Stimulated activated memory B cell treated with anti-CD40 and anti-IgM and Interleukin-4, amounts not matched to agents 10 μg/mL and 1 μg/mL and 100 μg/mL, for 72 hours (primary cell): ENCODE measurements at places on chromosomes 16 and 17.

DNA sequence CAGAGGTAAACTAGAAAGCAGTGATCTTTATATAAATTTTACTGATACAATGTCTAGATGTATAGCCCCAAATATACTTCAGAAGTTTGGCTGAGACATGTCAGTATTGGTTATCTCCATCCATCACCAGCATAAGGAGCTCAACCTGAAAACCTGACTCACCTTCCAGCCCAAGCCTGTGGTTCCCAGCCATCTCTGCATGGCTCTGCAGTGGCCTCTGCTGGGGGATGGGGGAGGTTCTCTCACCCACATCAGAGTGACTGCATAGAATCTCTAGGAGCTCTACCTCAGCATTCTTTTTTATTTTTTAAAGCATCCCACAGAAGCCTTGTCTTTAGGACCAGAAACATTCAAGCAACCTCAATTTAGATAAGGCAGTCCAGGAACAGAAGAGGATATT lies 27.3 kb downstream of the USP7 start:
- ATAC-seq, result peak; percentile 92

GRCh38 chr17:8806926-8807550 lies 7.9 kb upstream of the MFSD6L start:
- ATAC-seq, result peak; percentile 98

GRCh38 chr17:76014925-76015261 lies 12.2 kb downstream of the EVPL start:
- no peak for ATAC-seq

GRCh38 chr16:53944025-53944424 lies 240.1 kb downstream of the FTO start:
- ATAC-seq, result no peak

DNA sequence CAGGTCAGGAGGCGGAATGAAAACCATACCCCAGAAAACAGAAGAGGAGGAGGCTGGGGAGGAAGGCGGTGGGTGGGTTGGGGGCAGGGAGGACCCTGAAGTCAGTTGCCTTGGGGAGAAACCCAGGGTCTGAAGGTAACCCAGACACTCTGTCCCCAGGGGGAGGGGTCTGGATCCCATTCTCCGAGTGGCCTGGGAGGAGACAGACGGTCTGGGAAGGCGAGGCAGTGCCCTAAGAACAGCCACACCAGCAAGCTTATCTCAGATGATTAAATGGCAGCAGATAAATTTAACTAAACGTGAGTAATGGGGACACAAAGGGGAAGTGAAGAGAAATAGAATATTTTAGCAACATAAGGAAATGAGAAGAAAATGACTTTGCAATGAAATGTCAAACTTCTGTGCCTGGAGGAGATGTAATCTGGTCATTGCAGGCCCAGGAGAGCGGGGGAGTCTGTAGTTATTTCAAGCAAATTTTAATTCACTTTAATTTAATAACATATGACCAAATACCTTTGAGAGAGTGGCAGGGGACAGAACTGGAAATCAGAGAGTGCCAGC lies 21.4 kb upstream of the ZFP90 start:
- ATAC-seq, result peak; percentile 26

DNA sequence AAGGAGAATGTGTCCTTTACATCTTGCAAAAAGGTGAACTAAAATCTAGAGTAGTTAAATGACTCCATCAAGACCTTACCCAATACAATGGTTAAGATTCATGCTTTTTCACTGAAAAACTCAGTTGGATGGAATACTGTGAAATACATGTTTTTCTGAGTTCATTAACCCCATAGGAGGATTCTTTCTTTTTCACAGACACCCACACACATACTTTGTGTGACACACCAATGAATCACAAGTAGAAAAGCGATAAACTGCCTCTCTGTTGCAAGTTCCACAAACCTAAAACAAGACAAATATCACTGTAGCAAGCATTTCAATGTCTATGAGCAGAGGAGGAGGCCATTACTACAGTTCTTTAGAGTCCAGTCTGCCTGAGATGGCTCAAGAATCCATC lies 258.8 kb upstream of the CDH5 start:
- no peak for ATAC-seq

DNA sequence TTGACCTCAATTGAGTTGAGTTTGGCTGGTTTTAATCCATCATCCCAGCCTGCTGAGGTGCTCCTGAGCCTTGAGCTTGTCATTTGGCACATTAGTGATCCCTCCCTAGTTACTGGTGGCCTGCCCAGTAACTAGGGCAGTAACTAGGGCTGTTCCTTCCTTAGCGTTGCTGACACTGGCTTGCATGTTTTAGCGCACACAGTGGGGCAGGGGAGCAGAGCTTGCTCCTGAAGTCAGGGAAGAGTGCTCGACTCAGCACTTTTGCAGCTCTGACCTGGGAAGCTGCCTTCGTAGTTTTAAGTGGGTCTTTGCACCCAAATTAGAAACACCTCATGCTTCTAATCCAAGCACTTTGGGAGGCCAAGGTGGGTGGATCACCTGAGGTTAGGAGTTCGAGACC lies 15.7 kb downstream of the CCDC42 start:
- ATAC-seq, result no peak

GRCh38 chr17:63358111-63358839 lies 87.8 kb downstream of the CYB561 start:
- no peak for ATAC-seq
